A549 treated with DMSO at 1 μM for 4 hours (cell line): ENCODE measurements at places on chromosomes 5 and 9. TPM values are rescaled to one million over a fixed set of nuclear protein-coding genes. Genes with fewer than 3 reads are reported as not detected.

SLC6A18 gene
- total RNA-seq = not detected in 5 replicates

SLC36A2 gene
- not detected in 5 replicates for total RNA-seq

MCCC2 gene
- 41.7 to 46.6 TPM (median 44.7 TPM) in 5 replicates for total RNA-seq

HACD4 gene
- 1.0 to 1.6 TPM (median 1.1 TPM) in 5 replicates for total RNA-seq

MEGF10 gene
- not detected in 5 replicates for total RNA-seq

CTNND2 gene
- total RNA-seq = not detected in 5 replicates

CYSTM1 gene
- total RNA-seq = 143 to 272 TPM (median 158 TPM) in 5 replicates

HRCT1 gene
- 0.11 to 0.17 TPM (median 0.14 TPM) in 3 of 5 replicates, not detected in the others for total RNA-seq

SMIM32 gene
- total RNA-seq = not detected in 5 replicates

KIF27 gene
- total RNA-seq = 1.1 to 1.8 TPM (median 1.4 TPM) in 5 replicates

RORB gene
- not detected in 5 replicates for total RNA-seq

CBY3 gene
- not detected in 5 replicates for total RNA-seq

OBP2B gene
- total RNA-seq = not detected in 5 replicates

MFAP3 gene
- total RNA-seq = 22.9 to 31.2 TPM (median 29.7 TPM) in 5 replicates

C9orf153 gene
- total RNA-seq = 0.14 to 0.65 TPM (median 0.26 TPM) in 3 of 5 replicates, not detected in the others

PRDM9 gene
- not detected in 5 replicates for total RNA-seq

STPG3 gene
- not detected in 5 replicates for total RNA-seq

UBTD2 gene
- 13.0 to 17.8 TPM (median 16.0 TPM) in 5 replicates for total RNA-seq

ACO1 gene
- total RNA-seq = 29.9 to 35.8 TPM (median 32.0 TPM) in 5 replicates

NSD1 gene
- 16.1 to 27.6 TPM (median 23.7 TPM) in 5 replicates for total RNA-seq

IL7R gene
- 0.36 to 1.0 TPM (median 0.70 TPM) in 5 replicates for total RNA-seq

IFNA2 gene
- not detected in 5 replicates for total RNA-seq

FOXI1 gene
- not detected in 5 replicates for total RNA-seq

HTR4 gene
- total RNA-seq = not detected in 5 replicates

FREM1 gene
- not detected in 5 replicates for total RNA-seq
